Central memory CD4-positive, alpha-beta T cell (primary cell): ENCODE measurements at places on chromosomes 16 and 17.

DNA sequence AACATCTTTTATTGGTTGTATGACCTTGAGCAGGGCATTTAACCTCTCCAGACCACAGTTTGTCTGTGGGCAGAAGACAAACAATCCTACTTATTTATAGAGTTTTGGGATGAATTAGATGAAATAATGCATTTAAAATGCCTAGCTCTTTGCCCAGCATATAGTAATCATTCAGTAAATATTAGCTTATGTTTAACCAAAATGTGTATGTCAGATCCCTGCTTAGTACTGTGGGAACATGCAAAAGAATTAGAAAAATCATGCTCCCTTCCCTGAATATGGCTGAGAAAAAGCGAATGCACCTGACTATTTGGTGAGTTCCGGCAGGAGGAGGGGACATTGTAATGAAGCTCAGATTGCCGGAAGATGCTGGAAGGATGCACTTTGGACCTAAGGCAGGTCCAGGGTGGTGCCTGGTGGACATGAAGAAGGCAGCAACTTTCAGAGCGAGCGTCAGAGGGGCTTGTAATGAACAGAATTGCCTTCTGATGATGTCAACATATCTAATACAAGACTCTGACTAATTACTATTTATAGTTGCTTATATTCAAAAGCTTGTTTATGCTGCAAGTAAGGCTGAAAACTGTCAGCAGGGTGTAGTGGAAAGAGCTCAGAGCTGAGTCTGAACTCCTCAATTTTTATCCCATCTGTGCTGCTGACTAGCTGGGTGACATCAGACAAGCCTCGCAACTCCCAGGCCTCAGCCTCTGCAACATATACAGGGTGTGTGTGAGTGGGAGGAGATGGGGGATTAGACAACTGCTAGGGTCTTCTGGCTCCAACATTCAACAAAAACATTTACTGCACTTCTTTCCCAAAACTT is 221.2 kb downstream of the PRKCA start:
- DNase-seq: no peak

- no peak for DNase-seq
Measured at GRCh38 chr16:57258226-57258909, 13.3 kb downstream of the ARL2BP start.

DNA sequence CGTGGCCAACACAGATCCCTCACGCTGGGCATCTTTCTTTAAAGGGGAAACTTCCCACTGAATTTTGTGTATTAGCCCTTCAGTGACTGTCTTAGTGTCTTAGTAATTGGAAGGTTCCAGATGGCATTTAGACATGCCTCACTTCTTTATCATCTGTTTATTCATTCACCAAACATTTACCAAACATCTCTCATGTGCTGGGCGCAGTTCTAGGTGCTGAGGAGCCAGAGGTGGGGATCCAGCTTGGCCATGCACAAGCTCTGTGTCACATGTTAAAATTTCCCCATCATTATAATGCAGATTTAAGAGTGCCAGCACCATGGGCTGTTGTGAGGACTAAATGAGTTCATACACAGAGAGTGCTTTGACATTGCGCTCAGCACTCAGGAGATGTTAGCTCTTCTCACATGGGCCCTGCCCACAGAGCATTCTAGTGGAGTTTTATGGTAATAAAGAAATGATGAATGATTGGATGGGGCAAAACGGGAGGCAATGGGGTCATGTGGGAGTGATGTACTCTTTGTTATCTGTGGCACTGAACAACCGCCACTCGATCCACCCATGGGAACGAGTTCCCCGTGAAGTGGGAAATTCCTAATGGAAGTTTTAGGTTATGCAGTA is 119.7 kb downstream of the SNX29 start:
- DNase-seq: no peak

- no peak for DNase-seq
Measured at GRCh38 chr16:56352351-56353053, 72.8 kb downstream of the AMFR start.

DNA sequence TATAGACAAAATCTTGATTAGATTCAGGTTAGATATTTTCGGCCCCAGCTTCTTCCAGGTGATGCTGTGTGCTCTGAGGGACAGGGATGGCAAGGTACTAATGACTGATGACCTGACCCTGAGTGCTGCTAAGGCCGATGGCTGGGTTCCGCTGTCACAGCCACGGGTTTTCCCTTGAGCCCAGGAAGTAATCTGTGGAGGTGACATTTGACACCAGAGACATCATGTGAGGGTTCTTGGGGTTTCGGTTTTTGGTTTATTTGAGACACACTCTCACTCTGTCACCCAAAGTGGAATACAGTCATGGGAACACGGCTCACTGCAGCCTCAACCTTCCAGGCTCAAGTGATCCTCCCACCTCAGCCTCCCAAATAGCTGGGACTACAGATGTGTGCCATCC is 9.8 kb downstream of the OTOP3 start:
- DNase-seq: no peak

- no peak for DNase-seq
Measured at GRCh38 chr16:49604602-49605001, 231.0 kb downstream of the C16orf78 start.

GRCh38 chr17:75835654-75835987 is 8.6 kb downstream of the UNC13D start:
- no peak for DNase-seq

DNA sequence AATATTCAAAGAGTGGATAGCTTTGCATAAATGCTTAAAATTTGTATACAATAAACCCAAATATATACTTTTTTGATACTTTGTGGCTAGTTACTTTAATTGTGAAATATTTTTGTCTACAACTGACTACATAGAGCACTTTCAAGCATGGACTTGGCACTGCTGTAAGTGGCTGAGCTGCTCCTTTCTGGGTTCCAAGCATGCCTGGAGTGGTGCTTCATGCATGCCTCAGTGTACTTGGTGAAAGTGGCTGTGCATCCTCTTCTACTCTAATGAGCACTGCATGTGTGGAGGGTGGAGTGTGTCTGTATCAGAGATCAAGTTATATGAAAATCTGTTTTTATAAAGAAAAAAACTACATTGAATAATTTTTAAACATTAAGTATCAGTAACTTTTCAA is 94.1 kb downstream of the OMG start:
- no peak for DNase-seq

DNA sequence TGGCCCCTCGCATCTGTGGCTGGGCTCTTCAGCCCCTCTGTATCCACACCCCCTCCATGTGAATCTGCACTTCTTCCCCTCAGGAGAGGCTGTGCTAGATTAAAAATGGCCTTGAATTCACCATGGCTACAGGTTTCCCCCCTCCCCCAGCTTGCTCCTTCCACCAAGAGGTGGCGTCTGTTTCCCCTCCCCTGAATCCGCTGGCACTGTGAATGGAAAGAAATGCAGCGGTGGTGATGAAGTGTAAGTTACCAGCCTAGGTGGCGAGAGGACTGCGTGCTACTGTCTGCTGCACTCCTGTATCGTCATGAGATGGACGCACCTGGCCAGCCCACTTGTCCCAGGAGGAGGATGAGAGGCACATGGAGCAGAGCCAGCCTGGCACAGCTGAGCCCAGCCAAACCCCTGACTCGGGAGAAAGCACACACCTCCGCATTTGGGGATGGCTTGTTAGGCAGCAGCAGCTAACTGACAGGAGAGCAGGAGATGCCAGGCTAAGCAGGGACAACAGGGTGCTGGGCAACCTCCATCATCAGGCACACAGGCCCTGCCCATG is 26.2 kb downstream of the TNFRSF13B start:
- DNase-seq: no peak

GRCh38 chr17:10589553-10590145 is 40.2 kb upstream of the MYH2 start:
- DNase-seq: no peak

GRCh38 chr17:79500745-79501618 is 109.9 kb downstream of the RBFOX3 start:
- no peak for DNase-seq

DNA sequence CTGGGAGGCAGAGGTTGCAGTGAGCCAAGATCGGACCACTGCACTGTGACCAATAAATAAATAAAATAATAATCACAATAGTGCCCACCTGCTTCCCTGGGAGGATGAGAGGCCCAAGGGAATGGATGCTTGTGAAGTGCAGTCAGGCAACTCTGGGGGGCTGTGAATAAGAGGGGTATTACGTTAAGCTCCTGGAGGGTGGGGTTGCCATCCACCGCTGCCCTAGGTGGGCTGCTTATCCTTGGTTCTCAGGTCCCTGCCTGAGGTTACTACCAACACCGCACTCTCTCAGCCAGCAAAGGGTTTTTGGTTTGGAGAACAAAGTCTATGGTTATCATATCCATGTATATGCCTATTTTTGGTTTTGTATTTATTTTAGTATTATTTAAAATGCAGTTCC is 48.6 kb upstream of the CBFA2T3 start:
- no peak for DNase-seq

DNA sequence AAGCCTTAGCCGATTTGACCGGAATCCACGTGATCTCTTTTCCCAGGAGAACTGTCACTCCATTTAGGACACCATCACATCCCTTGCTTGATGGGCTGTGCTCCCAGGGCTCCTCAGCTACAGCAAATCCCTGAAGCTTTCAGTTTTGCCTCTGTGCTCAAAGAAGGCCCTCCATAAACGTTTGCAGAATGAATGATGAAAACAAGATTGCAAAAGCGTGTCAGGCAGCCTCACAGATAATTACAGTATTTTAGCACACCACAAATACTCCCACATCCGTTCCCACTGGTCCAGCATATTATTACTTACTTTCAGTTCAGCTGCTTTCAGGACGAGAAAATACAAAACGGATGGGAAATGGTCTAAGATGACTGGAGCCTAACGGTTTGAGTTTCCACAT is 84.6 kb downstream of the USP31 start:
- DNase-seq: no peak

DNA sequence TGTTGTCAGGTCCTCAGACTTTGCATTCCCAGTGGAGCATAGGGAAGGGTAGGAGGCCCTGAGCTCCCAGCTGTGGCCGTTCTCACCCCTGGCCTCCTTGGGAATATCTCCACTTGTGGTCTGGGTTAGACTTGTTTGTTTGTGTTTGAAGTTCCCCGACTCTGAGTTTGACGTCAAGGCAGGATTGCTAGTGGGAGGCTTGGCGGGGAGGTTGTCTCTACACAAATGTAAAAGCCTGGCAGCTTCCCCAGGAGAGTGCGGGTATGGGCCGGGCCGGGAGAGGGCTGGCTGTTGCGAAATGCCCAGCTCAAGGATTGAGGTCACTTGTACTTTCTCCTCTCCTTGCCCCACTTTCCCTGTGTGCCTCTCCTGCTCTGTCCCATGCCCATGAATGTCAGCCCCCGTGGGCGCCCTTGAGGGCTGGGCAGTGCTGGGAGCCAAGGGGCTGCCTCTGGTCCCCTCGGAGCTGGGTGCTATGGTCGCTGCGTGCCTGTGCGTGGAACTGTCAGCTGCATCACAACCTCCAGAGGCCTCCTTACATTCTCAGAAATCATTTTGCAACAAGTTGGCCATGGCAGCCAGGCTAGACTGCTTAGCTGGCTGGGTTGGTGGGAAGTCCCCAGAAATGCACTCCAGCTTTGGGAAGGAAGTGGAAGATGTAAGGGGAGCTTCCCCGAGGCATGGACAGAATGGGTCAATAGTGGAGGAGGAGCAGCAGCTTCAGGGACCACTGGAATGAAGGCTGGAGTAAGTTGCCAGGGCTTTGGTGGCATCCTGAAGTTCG is 84.3 kb downstream of the KSR1 start:
- no peak for DNase-seq

- no peak for DNase-seq
Measured at GRCh38 chr17:62855156-62855555, 47.0 kb upstream of the MARCHF10 start.
